Activated CD8-positive, alpha-beta T cell treated with anti-CD3 and anti-CD28 coated beads for 36 hours (primary cell): ENCODE measurements at places on chromosomes 6 and 20. TPM values are rescaled to one million over a fixed set of nuclear protein-coding genes. Genes with fewer than 3 reads are reported as not detected.
A peak's percentile ranks its signal among the peaks of the same experiment; 100 is the strongest.

DNA sequence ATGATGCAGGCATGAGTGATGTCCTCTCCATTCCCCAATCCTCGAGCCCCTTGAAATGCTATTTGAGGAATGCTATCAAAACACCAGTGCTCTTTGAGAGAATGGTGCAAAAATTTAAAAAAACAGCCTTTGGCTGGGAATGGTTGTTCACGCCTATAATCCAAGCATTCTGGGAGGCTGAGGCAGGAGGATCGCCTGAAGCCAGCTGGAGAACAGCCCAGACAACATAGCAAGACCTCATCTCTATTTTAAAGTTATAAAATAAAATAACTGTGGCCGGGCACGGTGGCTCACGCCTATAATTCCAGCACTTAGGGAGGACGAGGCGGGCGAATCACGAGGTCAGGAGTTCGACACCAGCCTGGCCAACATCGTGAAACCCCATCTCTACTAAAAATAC, 4.2 kb upstream of the VARS1 start:
- peaks cover 26% of the 10 kb centered on the region for H3K4me1 ChIP-seq
- no peaks in the 10 kb centered on the region for H3K27me3 ChIP-seq
- H3K4me3 ChIP-seq: no peak overlapping the region
- DNase-seq: no peak

DNA sequence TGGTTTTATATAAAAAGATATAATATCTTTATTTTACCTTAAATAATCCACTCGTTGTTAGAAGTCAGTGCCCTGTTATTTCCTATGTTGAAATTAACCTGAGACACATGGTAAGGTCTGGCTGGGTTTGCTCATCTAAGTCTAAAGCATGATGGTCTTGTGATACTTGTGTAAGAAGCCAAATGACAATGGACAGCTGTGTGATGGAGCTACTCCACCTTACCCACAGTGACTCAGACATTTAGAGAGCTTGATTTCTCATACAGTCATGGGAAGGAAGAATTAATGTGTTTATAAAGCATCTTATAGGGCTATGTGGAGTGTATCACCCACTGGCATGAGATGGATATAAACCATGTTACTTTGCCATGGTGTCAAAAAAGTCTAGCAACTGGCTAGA, 11.7 kb downstream of the CTCFL start:
- H3K36me3 ChIP-seq: no peaks in the 10 kb centered on the region
- no peak overlapping the region for H3K4me3 ChIP-seq
- DNase-seq: no peak

- peaks cover 20% of the 10 kb centered on the region for H3K36me3 ChIP-seq
- H3K4me3 ChIP-seq: no peak overlapping the region
- peaks cover 30% of the 10 kb centered on the region for H3K4me1 ChIP-seq
- DNase-seq: no peak
- peak overlapping the region; percentile 44 for H3K27ac ChIP-seq
Observed at GRCh38 chr6:7235712-7236305, 77.2 kb downstream of the SSR1 start.

DNA sequence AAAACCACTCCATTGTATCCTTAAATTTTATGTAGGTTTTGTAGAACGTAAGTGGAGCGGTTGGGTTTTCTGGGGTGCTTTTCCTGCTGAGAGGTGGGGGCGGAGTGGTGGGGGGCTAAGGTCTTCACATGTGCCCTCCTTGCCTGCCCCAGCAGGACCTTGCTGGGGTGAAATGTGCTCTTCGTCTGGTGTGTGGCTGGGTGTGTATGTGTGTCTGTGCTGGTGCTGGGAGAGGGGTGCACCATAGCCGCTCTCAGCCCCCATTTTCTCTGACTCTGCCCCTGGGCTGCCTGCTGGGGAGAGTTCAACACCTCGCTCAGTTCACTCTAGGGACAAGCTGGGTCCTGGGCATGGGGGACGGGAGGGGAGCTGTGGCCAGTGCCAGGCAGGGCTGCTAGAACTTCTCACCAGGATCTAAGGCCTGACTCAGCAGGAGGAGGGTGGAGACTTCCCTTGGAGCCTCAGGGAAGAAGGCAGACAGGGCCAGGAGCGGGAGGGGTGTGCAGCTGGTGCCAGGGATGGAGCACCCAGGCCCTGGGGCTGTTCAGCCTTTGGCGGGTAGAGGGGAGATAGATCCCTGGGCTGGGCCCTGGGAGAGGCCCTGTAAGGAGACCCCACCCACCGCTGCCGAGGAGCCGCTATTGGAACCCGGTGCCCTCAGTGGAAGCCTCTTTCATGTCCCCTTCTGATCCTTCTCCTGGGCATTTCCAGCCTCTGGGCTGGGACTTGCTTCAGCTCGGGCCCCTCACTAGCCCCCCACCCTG, 4.8 kb downstream of the SOX18 start:
- no peak overlapping the region for H3K27ac ChIP-seq
- no peak for DNase-seq
- H3K27me3 ChIP-seq: peaks cover 26% of the 10 kb centered on the region
- no peak overlapping the region for H3K4me3 ChIP-seq

FOXA2 gene
- total RNA-seq: not detected
